Activated naive CD4-positive, alpha-beta T cell treated with anti-CD3 and anti-CD28 coated beads, Interleukin-2, amount 50 U/mL, for 72 hours (primary cell): ENCODE measurements at places on chromosomes 7 and 10. TPM values are rescaled to one million over a fixed set of nuclear protein-coding genes. Genes with fewer than 3 reads are reported as not detected.

- DNase-seq: no peak
Observed at GRCh38 chr7:96075510-96076349, 246.2 kb downstream of the SLC25A13 start.

- DNase-seq: no peak
Observed at GRCh38 chr10:30803892-30804322, 174.4 kb upstream of the LYZL2 start.

- DNase-seq: no peak
Observed at GRCh38 chr7:126228356-126229061, 1024.2 kb downstream of the GRM8 start.

Gene MMRN2
- total RNA-seq: not detected

Gene MYO3A
- total RNA-seq: not detected

GRCh38 chr7:38858259-38858884, 50.6 kb downstream of the VPS41 start:
- DNase-seq: no peak

DNA sequence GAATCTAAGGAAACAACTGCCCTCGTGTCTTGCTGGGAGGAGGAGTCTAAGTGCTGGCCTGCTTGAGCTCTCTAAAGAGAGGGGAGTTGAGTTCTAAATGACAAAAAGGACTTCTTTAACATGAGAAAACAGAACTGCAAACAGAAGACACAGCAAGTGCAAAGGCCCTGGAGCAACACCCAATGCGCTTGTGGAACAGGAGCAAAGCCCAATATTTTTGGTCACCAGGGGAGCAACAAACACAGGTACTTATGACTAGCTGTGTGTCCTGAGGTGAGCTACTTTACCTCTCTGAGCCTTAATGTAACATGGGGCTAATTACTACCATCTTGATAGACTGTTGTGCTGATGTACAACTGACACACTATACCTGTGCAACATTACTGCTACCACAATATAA, 634.3 kb downstream of the PARD3 start:
- no peak for DNase-seq

GRCh38 chr10:32151871-32152270, 95.6 kb upstream of the KIF5B start:
- no peak for DNase-seq

Gene GJD4
- not detected for total RNA-seq

Gene SRRM3
- not detected for total RNA-seq

DNA sequence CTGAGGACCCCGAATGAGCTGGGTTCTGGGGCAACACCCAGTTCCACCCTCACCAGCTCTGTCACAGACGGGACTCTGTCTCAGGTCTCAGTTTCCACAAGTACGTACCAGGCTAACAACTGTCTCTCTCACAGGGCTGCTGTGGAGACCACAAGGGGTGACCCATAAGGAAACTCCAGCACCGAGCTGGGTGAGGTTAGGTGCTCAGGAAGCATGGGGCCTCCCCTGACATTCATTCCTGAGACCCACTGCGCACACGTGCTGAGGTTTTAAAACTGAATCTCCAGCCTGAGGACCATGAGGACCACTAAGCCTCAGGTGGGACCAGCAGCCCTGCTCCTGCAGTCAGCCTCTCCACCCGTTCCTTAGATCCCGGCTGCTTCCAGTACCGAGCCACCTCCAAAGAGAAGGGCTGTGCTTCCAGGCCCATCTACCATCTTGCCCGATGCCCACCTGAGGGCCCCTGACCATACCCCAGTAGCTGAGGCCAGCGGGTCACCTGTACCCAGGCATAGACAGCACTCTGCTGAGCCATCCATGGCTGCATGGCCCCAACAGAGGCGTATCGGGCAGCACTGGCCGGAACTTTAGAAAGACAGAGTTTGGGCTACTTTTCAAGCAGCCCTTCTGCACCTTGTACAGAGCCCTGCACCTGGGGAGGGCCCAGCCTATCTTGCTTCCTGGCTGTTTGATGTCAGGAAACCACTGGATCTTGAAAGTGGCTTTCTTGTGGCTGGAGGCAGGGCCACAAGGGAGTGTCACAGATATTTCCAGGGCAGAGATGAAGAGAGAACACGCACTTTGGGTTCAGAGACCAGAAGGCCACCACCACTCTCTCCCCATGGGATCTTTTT, 18.7 kb downstream of the HSPA12A start:
- DNase-seq: peak; percentile 62

- no peak for DNase-seq
Observed at GRCh38 chr10:95756041-95756761, at the start of gene ENTPD1. ENTPD1 (plus strand) TSS chr10:95756163; CDS start chr10:95756240, 77 bp downstream.

DNA sequence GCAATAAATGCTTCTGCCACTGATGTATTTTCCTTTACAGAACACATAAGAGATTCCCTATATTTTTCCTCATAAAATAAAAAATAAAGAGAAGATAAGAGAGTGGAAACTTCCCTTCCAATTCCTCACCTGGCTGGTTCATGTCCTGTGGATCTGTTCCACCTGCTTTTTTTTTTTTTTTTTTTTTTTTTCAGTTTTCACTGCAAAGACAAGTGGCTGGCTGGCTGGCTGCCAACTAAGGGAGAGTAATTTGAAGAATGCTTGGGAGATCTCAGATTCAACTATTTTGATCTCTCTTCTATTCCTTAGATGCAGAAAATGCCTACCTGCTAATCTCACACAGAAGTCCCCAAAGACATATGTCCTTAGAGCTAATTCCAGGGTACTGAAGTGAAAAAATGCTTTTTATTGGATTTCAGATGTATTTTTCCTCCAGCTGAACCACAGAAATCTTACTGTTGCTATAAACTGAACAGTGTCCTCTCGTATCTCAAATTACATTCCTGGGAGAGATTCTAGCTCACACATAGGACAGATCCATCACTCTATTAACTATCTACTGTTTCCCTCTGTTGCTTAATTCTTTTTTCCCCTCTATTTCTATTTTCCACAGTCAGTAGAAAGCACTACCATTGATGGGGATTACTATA, 120.8 kb downstream of the NRCAM start:
- DNase-seq: no peak

Gene CYP3A7
- not detected for total RNA-seq

- no peak for DNase-seq
Observed at GRCh38 chr10:122172361-122173008, 98.6 kb upstream of the BTBD16 start.

- no peak for DNase-seq
Observed at GRCh38 chr7:41428381-41428780, 274.5 kb downstream of the INHBA start.

Gene TMEM26
- not detected for total RNA-seq

GRCh38 chr10:50577681-50578350, 45.9 kb downstream of the SGMS1 start:
- no peak for DNase-seq

- no peak for DNase-seq
Observed at GRCh38 chr10:67596641-67597040, 99.4 kb downstream of the CTNNA3 start.

Gene TMEM225B
- 0.76 TPM for total RNA-seq

- DNase-seq: no peak
Observed at GRCh38 chr10:23656735-23657134, 217.9 kb downstream of the OTUD1 start.

DNA sequence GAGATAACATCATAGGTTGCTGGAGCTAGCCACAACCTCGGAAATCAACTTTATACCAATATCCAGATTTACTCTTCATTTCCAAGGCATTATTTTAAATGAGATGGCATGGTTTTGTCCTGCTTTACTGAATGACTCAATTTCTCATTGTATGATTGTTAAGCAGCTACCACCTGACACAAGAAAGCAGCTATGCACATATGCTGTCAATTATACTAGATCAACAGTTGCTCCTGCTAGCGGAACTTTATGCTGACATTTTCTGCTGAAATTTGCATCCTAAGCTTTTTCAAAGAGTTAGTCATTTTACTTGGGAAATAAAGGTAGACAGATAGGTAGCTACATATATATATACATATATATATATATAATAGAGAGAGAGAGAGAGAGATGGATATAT, 8.9 kb upstream of the CH25H start:
- DNase-seq: no peak

- DNase-seq: no peak
Observed at GRCh38 chr10:45376371-45376801, 2.4 kb downstream of the ALOX5 start.

GRCh38 chr7:144784943-144785342, 50.9 kb downstream of the TPK1 start:
- DNase-seq: no peak

Gene MNX1
- total RNA-seq: 0.12 TPM

Gene GPNMB
- 2.4 TPM for total RNA-seq

Gene HNRNPA2B1
- total RNA-seq: 695 TPM

GRCh38 chr10:22271786-22272185, 44.4 kb upstream of the COMMD3 start:
- no peak for DNase-seq

DNA sequence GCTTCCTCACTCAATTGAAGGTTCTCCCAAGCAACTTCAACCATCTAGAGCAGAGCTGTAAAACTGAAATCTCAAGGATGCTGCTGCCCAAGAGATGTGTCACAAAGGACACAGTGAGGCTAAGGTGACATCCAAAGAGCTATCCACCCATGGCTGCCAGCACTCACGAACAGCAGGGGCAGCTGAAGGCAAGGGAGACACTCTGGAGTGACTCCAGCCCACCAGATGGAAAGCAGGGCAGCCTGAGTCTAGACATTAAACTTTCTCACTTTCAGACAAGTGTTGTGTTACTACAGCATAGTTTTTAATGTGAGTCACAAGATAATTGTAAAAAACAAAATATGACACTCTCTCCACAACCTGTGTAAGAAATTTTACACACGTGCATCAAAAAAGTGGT, 113.5 kb downstream of the LARP4B start:
- DNase-seq: no peak

Gene GRID2IP
- total RNA-seq: 0.21 TPM

GRCh38 chr7:69091521-69091920, 506.8 kb upstream of the AUTS2 start:
- no peak for DNase-seq

- DNase-seq: no peak
Observed at GRCh38 chr10:117622471-117623184, 80.1 kb downstream of the EMX2 start.

DNA sequence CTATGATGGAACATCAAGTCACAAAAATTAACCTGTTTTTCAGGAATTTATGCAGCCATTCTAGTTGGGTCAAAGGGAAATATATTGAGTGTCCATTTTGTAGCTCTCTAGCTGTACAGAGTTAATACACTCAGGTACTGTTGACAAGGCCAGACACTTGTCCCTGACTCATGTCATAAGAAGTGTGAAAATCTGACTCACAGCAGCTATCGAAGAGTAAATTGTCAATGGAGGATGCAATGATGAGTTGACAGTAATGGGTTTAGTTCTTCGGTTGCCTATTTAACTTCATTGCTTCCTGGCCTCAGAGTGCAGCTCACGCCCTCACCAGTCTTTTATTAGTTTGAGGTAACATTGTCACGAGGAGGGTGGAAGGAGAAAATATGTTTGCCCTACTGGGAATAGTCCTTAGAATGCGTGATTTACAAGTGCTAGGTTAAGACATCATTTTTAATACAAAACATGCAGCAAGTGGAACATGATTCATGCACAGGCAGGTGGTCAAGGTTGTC, 255.1 kb downstream of the XPNPEP1 start:
- no peak for DNase-seq

GRCh38 chr10:13074563-13075451, 25.2 kb upstream of the OPTN start:
- no peak for DNase-seq

Gene CRTAC1
- total RNA-seq: not detected

DNA sequence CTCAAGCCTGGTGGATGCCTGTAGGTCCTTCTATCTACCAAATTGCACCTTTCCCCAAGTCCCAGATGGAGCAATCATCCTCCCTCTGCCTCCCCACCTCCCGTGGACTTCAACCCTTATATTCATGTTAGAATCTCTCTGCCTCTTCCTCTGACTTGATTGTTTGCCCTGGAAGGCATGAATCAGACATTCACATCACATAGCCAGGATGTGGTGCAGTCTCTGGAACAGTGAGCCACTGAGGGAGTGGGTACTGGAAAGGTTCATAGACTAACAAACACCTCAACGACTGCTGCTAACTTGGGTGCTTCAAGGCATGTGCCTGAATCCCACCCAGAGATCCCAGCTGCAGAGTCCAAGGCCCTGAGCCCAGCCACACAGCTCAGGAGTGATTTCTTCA, 494.0 kb downstream of the TNS3 start:
- no peak for DNase-seq

DNA sequence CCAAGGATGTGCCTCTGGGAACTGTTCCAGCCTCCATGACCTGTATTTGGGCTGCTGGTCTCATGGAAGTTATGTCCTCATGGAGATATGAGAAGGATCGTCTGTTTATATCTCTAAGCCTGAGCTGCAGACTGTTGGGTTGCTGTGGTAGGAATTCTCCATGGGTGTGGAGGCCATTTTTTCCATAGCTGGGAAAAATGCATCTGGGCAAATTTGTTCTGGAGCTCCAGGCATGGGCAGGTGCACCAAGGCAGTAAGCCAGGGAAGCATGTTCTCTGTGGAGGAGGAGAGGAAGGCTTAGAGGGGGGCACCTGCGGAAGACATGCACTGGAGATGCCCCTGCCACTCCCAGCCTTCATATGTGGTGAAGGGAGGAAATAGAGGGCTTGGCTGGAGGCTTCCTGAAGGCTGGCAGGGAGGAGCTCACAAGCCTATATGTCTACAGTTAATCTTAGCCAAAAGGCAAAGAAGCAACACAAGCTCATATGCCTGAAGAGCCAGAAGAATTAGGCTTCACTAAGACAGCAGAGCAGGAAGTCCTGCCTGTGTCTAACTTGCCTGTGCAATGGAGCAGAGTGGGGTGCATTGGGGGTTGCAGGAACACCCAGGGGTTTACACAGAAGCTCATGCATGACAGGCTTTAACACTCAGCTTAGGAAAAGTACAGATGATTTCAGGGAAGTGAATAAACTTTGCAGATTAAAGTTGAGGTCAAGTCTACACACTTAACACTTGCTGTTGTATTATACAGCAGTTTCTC, 35.1 kb upstream of the CXCL12 start:
- DNase-seq: no peak

GRCh38 chr10:110209454-110209925, 2.1 kb downstream of the MXI1 start:
- DNase-seq: no peak

Gene IFIT3
- total RNA-seq: 12.6 TPM

Gene SKIDA1
- 0.54 TPM for total RNA-seq

GRCh38 chr7:39594988-39595620, 28.3 kb upstream of the RALA start:
- DNase-seq: no peak

DNA sequence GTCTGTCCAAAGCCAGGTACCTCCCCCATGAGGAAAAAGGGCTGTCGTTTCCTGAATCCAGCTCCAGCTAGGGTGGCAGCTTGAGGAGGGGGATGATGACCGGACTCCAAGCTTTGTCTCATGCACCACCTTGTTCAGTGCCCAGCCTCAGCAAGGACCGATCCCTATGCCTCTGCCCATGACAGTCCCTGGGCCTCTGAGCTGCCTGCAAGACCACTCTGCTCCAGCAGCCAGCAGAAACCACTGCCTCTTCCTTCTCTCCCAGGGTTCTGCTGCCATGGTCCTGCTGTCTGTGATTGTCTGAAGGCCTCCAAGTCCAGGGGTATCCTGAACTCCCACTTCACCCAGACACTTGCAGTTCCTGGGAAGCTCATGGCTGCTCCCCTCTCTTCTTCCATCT, 21.3 kb upstream of the GDF10 start:
- no peak for DNase-seq
